NCI-H774 (cell line): ENCODE measurements at places on chromosomes 2 and 18.

DNA sequence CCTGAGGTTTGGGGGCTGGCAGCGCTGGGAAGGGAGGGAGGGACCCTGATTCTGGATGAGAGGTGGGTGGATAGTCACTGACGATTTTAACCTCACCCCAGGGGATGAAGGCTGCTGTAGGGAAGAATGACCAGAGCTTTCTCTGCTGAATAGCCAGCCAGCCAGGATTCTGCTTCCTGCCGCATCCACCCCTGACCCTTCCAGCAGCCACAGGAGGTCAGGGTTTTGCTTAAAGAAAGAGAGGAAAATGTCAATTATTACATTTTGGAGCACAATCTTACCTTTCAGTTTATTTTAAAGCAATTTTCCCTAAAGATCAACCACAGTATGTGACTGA is 217.7 kb downstream of the GBX2 start:
- no peak for DNase-seq

- DNase-seq: no peak
Observed at GRCh38 chr2:5609201-5609600, 83.0 kb upstream of the SOX11 start.

- no peak for DNase-seq
Observed at GRCh38 chr2:39975476-39976020, 196.5 kb upstream of the THUMPD2 start.

DNA sequence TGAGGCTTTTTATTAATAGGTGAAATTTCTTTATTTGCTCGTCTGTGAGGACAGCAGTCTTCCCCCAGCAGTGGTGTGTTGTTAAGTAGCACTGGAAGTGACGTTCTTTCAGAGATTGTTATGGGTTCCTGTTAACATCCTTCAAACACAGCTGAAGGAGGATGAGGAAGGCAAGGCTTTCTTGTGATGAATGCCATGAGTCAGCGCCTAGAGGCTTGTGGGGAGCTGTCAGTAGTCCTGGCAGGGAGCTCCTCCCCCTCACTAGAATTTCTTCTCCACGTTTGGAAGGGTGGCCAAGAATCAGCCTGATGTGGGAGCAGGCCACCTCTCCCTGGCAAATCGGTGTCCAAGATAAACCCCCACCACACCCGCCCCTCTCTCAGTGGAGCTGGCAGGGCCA is 113.2 kb downstream of the ARHGEF4 start:
- no peak for DNase-seq

DNA sequence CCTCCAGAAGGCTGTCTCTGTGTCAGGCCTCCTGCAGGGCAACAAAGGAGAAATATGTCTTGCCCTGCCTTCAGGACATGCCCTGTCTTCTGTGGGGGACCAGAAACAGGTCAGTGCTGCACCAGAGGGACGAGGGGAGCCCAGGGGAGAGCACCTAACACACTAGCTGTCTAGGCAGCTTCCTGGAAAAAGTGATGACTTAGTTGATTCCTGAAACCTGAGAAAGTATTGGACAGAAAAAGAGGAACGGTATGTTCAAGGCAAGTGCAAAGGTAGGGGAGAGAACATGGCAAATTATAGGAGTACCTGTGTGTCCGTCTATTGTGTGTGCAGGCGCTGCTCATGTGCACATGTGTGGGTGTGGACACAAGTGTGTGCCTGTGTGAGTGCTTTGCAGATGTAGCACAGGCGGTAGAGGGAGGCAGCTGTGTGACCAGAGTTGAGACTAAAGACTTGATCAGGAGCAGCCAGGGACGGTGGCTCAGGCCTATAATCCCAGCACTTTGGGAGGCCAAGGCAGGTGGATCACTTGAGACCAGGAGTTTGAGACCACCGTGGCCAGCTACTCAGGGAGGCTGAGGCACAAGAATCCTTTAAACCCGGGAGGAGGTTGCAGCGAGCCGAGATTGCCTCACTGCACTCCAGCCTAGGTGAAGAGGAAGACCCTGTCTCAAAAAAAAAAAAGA is 119.5 kb downstream of the GYPC start:
- DNase-seq: no peak

- no peak for DNase-seq
Observed at GRCh38 chr18:32717126-32717525, 55.7 kb downstream of the KLHL14 start.

DNA sequence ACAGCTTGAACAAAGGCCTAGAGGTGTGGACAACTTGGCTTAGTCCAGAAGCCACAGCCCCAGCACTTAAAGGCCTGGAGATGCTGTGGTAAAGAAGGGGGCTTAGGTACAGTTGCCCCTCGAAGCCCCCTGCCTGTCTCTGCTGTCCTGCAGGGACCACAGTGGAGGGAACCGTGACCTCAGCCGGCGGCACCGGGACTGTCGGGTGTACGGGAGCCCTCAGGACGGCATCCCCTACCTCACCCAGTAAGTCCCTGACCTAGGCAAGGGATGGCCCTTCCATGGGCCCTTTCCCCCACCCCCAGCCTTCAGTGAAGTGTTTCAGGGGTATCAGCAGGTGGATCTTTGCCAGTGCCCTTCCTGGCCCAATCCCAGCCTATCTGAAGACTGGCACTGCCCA is 15.3 kb upstream of the CATIP start:
- no peak for DNase-seq

DNA sequence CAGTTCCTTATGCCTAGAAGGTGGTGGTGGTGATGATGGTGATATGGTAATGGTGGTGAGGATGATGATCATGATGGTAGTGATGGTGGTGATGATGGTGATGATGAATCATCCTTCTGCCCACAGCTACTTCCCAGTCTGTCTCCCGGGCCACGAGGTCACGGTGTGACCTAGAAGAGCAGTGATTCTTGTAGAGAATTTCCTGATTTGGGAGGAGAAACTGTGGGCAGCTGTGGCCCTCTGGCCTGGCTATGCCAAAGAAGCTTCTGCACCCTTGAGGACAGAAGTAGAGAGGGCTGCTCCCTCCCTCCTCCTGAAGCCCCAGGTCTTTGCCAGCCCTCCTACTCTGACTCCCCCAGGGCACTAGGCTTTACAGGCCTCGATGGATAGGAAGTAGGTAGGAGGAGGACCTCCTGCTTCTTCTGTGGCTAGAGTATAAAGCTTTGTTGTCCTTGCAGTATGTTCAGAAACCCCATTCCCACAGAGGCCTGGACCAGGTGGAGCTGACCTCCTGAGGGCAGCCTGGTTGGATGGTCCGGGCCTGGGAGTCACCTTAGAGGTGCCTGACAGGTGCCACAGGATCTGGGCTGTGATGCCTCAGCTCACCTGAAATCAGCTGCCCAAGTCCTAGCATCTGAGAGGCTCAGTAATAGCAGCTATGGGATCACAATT is 57.9 kb upstream of the EPAS1 start:
- DNase-seq: no peak

DNA sequence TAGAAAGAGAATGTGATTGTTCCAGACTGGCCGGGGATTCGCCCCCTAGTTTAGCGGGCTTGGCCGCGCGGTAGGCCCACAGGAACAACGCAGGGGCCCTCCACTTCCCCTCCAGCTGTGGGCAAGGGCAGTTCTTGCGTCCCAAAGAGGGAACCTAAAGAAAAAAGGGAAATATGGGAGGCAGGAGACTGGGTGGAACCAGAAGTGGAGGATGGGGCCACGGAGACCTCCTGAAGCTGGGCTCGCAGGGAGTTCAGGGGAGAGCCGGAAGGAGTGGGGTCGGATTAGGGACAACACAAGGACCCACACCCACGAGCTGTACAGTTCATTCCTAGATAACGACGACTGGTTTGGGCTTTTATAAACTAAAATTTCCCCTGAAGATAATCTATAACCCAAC is 18.2 kb downstream of the GNLY start:
- DNase-seq: no peak

DNA sequence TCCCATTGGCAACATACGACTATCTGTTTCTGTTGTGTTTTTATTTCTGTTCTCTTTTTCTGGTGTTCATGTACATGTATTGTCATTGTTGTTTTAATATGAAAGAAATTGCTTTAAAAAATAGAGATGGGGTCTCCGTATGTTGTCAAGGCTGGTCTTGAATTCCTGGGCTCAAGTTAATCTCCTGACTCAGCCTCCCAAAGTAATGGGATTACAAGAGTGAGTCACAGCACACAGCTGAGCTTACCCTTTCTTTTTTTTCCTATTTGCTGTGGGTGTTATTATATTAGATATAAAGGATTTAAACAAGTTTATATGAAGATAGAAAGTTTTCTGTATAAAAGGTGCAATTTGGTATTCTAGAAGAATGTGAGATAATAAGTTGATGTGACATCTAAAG is 554.6 kb downstream of the DSC3 start:
- DNase-seq: no peak

DNA sequence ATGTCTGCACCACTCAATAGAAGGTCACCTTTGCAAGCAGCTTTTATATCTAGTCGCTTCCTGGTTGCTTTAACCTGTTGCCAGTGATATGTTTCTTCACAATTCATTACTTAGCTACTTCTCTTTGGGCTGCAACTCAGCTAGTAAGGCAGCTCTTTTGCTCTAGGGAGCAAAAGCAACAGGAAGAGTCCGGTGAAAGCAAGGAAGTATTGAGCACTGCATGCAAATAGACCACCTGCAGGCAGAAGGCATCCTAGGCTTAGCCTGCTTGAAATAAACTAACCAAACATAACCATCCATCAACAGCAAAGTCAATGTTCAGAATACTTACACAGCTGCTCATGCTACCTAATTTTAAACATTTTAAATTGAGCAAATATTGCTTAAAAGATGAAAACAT is 529.2 kb upstream of the LINC00305 start:
- no peak for DNase-seq

- DNase-seq: no peak
Observed at GRCh38 chr18:58562999-58563667, 65.8 kb downstream of the ALPK2 start.

DNA sequence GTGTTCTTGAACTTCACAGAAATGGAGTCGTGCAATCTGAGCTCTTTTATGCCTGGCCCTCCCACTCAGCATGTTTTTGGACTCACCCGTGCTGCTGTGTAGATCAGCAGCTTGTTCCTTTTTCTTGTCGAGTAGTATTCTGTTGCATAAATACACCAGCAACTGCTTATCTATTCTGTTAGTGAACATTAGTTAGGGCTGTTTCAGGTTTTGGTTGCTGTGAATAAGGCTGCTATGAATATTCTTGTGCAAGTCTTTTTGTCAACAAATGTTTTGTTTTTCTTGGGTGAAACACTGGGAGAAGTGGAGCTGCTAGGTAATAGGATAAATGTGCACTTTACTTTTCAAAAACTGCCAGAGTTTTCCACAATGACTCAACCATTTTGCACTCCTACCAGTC is 15.3 kb upstream of the CIDEA start:
- no peak for DNase-seq

GRCh38 chr2:27588308-27588707 is 5.5 kb downstream of the ZNF512 start:
- DNase-seq: no peak

GRCh38 chr2:88216641-88217040 is 46.5 kb downstream of the THNSL2 start:
- DNase-seq: no peak

DNA sequence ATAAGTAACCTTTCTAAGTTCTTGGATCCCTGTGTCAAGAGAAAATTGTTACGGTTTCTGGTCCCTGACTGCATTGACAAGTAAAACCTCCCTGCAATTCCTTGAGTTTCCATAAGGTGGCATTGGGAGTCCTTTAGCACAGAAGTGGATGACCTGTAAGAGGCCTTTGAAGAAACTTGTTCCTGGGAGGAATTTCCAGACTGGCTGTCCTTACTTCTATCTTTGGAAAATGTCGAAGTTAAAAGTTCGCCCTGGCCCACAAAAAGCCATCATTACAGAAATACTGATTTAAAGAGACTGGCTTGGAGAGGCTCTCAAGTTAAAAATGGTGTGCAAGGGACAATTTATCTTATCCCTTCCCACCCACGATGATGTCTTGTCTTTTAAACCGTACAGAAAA is 218.4 kb downstream of the CDH20 start:
- peak; percentile 67 for DNase-seq

- no peak for DNase-seq
Observed at GRCh38 chr2:119202610-119203310, 20.9 kb upstream of the STEAP3 start.

DNA sequence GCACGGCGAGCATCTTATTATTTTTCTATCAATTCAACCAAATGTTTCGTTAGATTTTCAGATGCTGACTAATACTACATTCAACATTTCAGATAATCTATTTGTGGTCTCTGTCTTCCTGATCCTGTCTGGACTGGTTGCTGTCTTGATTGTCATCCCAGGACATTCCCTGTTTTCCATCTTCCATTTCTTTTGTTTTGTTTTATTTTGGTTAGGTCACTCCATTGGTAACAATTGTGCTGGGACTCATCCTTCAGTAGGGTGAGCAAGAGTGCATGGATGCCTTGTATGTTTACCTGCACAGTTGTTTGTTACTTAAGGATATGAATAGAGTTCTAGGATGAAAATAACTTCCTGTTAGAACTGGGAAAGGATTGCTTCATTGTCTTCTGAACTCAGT is 55.9 kb upstream of the ACYP2 start:
- no peak for DNase-seq

- DNase-seq: no peak
Observed at GRCh38 chr2:215900843-215901242, 112.5 kb downstream of the MREG start.

GRCh38 chr2:240250985-240251847 is 110.8 kb upstream of the OTOS start:
- peak; percentile 9 for DNase-seq

DNA sequence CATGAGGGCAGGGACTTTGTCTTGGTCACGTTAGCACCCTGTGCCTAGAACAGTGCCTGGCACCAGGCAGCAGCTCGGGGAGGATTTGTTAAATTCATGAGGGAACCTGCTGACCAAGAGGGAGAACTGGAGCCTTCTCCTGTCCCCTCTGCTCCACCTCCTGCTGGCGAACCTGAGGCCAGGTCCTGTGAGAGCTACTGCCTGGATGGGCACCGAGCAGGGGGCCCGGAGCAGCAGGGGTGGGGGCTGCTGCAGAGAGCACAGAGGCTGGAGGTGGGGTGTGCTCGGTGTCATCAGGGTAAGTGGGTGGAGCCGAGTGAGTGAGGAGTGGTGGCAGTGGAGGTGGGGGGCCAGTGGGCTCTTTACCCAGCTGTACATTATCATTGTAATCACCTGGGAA is 52.1 kb upstream of the FAHD2A start:
- no peak for DNase-seq

DNA sequence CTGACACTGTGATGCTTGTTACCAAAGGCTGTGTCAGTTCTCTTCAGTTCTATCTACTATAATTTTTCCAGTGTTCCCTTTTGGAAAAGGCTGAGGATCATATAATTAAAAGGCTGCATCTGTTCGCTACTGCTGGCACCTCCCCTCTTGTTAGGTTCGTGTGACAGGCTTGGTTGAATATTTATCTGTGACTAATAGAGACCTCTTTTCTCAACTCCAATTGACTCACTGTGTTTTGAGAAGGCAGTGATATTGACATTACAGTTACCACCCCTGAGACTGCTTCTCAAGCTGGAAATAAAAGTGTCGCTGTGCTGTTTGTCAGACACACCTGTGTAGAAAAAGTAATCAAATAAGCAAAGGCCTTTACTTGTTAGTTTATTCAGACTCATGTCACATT is 205.5 kb upstream of the KCNH7 start:
- DNase-seq: peak; percentile 28

GRCh38 chr2:43031471-43032212 is 194.8 kb downstream of the ZFP36L2 start:
- no peak for DNase-seq
